Cerebellar nuclear complex (tissue), 1 donor: ENCODE measurements at places on chromosomes 11 and 22.

- DNase-seq = no peak
These were observed 866 bp upstream of the RRM1 start for GRCh38 chr11:4093519-4094347.

- no peak for DNase-seq
These were observed 6.1 kb downstream of the SMIM45 start for GRCh38 chr22:41957941-41958556.

- DNase-seq = no peak
These were observed 21.5 kb downstream of the ETS1 start for GRCh38 chr11:128565881-128566280.

DNA sequence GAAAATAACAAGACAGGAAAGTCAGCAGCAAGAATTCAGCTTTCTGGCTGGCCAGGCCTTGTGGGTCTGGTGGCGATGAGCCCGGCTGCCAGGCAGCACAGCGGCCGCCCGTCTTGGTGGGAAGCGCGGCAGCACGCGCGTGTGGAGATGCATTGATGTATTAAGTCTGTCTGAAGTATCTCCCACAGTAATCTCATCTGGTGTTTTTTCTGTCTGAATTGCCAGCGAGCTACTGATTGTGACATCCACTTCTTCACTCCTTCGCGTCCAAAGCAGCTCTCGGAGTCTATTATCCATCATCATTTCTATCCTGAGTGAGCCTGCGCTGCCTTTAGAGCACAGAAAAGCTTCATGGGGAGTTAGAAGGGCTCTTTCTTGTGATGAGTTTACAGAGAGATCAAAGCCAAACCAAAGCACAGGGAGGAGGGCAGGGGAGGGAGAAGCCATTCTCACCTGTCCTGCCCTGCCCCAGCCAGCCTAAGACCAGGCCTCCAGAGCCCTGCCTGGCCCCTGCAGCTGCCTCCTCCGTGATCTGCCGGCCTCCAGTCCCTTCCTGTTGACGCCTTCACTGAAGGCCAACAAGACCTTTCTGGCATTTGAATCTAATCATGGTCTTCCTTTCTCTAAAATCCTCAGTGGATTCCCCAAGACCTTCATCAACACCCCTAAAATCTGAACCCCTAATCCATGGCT is 1419.0 kb downstream of the TBC1D22A start:
- no peak for DNase-seq

DNA sequence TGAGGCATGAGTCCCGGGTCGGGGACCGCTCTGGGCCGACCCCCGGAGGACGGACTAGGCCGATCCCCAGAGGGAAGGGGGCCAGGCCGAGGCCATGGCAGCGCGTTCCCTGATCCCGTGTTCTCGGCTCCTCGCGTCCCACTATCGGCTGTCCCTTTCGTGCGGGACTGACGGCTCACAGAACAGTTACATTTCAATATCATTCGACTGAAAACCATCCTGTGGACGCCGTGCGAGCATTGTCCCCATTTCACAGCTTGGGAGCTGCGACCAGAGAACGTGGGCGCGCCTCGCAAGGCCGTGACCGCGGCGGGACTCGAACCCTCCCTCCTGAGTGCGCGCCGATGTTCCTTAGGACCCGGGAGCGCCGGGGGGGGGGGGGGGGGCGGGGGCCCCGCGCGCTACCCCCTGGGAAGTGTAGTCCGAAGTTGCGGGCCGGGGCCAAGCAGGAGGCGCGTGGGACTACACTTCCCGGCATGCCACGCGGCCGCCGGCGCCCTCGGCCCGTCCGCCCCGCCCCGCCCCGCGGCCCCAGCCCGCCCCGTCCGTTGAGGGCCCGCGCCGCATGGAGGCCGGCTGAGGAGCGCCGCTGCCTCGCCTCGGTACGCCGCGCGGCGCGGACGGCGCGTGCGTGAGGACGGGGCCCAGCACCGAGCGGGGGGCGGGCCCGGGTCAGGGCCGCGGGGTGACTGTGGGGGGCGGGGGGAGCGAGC is at the start of gene TRABD:
TSS of gene TRABD (plus strand) at position 539 of the 713 bp plus-strand sequence. CDS start 7,148 bp downstream, outside the sequence.
- DNase-seq = no peak

DNA sequence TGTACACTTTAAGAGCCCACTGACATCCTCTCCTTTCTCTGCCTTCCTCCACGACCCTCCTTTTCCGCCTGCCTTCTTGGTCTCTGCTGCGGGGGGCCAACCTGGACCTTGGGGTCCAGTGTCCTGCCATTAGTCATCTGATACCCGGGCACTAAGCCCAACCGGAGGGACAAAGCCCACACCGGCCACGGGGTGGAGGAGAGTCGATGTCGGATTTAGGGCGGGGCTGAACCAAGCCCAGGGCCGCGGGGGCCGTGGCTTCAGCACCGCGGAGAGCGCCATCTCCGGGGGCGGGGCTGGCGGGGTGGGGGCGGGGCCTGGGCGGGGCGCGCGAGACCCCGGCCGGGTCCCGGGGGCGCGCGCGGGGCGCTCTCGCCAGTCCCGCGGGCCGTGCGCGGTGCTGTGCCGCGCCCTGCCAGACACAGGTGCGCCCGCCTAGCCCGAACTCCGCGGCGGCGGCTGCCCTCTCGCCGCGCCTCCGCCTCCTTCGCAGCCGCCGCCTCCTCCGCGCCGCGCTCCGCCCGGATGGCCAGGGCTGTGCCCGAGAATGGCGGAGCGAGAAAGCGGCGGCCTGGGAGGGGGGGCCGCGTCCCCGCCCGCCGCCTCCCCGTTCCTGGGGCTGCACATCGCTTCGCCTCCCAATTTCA is at the start of gene MAPK8IP1:
TSS of gene MAPK8IP1 (plus strand) at position 378 of the 647 bp plus-strand sequence. CDS start at position 548, 170 bp downstream.
- no peak for DNase-seq

DNA sequence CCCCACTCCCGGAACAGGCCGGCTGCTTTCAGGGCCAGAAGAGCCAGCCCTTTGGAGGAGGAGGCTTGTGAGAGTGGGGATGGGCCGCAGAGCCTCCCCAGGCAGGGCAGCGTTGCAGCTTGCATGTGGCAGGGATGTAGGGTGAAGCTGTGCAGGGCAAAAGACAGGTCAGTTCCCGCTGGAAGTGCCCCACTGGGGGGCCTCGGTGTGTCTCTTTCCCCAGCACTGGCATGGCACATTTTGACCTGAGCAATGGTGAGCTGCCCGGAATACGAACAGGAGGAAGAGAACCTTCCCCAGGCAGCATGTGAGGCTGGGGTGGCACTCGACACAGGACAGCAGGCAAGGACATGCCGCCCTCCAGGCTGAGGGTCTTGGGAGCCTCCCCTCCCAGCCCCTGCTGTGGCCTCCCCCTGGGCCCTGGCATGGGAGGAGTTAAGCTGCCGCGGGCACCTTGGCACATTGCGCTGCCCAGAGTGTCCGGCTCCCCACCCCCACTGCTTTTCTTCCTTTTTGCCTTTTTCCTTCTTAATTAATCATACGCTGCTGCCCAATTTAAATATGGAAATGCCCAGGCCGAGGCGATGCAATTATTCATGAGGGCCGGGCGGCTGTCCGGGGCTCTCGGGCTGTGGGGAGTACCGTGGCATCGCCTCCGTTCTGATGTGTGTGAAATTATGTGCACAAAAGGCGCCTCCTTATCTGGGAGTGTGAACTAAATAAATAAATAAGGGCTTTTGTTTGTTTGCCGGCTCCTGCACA is 76.0 kb upstream of the WNT7B start:
- DNase-seq = no peak

DNA sequence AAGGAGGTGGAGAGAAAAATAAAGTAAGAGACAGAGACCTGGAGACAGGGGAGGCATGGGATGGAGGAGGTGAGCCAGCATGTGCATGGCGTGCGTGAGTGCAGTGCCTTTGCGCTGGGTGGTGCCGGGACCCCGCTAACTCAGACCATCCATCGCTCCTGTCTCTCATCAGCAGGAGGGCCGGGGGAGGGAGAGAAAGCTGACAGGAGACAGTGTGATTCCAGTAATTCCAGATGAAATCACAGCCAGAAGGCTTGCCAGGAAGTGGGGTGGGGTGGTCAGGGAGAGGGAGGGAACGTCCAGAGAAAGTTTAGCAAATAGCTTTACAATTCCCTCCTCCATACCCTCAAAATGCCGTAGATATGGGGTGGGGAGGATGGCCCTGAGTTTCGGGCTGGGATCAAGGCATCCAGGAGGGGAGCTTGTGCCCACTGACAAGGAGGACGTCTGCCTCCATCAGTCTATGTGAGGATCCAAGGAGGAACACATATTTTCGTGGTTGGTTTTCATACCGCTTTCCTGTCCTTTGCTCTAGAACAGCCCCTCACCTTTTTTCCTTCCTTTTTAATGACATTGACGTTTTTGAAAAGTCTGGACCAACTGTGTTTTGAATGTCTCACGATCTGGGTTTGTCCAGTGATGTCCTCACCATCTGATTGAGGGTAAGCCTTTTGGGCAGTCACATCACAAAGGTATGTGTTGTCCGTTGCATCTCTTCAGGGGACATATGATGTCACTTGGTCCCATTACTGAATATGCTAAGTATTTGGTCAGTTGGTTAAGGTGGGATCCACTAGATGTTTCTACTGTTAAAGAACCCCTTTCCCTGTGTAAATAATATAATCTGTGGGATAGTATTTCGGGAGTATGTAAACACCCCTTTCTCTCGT is 567.3 kb downstream of the MIAT start:
- DNase-seq = no peak

DNA sequence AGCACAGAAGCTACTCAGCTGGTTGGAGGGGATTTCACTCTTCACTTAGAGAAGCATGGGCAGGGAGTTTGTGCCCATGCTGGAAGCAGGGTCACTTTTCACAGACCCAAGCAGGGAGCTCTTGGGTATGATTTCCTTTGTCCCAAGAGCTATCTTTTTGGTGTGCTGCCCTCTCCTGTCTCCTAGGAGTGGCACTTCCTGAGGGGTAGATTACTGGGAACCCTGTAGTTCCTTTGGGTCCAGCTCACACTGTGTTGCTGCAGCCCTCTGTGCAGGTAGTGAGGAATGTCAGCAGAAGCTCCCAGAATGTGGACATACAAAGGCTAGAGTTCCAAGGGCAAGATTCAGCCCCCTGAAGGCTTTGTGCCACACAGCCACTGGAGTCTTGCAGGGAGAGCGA is 537.1 kb upstream of the ANO3 start:
- DNase-seq = no peak

- DNase-seq = no peak
These were observed 819.6 kb downstream of the TBC1D22A start for GRCh38 chr22:47582067-47582466.

DNA sequence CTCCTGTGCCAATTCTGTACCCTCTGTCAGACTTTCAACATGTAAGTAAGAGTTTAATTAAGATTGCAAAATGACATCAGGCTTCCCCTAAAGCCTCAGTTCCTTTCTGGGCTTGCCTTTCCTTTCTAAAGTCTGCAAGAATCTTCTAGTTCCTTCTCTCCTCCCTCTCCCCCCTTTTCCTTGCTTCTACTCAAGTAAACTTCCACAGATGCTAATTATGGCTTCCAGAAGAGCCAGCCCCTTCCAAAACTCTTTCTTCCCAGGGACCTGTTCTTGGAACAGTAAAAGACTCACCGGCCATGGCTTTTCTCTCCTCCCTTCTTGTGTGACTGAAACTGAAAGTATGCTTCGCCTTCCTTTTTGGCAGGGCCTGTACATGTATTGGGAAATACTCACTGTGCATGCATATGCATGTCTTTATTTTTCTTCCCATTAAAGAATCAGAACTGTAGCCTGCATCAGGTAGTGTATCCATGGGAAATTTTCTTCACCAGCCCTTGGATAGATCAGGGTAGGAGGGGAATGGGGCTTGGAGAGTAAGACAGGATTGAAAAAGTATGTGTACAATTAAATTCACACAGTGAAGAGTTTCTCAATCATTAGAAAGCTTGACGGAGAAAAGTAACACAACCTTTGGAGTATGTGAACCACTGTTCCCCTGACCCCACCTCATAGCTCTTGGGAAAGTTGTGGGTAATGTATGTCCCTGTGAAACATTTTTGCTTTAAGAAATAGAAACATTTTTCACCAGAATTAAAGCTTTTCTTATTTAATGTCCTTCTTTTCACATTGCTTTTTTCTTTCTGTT is at the start of gene CASP1:
TSS of gene CASP1 (minus strand) at position 332 of the 808 bp plus-strand sequence. CDS start at position 301, 31 bp downstream.
- DNase-seq = no peak

GRCh38 chr22:19654338-19654987 is 59.8 kb upstream of the SEPTIN5 start:
- DNase-seq = no peak

- DNase-seq = no peak
These were observed 1187.6 kb downstream of the BRD1 start for GRCh38 chr22:48639896-48640748.
